ENCODE measurements at places on chromosomes 3 and 15.

- no peak for DNase-seq
Observed at GRCh38 chr15:69037977-69038376, 23.5 kb downstream of the NOX5 start.

GRCh38 chr15:82681371-82681770 is 28.3 kb downstream of the AP3B2 start:
- no peak for DNase-seq

DNA sequence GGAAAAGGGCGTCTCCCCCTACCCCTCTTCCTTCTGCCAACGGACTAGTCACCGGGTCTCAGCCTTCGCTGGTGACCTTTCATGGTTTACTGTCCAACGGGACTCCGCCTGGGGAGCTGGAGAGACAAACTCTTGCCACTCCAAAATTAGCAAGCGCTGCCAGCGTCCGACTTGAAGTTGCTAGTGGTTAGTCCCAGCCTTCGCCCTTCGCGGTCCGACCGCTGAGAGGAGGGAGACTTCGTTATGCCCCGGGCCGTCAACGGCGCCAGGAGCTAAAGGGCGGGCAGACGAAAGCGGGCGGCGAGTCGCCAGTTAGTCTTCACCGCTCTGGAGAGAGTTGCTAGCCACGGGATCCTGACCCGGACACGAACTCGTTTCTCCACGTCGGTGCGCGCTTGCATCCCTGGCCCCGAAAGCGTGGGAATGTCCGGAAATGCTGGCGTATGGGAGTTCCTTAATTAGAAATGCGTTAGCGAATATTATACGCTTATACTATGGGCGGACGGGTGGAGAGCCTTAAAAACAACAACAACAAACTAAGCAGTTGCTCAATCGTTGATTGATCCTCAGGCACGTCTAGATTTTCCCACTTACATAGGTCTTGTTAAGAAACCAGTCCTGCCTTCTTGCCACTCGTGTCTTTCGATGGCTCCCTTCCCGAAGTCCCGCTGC is 716 bp downstream of the SMC4 start:
- DNase-seq = peak; percentile 31

- DNase-seq = no peak
Observed at GRCh38 chr3:159941038-159942000, 47.3 kb upstream of the IL12A start.

DNA sequence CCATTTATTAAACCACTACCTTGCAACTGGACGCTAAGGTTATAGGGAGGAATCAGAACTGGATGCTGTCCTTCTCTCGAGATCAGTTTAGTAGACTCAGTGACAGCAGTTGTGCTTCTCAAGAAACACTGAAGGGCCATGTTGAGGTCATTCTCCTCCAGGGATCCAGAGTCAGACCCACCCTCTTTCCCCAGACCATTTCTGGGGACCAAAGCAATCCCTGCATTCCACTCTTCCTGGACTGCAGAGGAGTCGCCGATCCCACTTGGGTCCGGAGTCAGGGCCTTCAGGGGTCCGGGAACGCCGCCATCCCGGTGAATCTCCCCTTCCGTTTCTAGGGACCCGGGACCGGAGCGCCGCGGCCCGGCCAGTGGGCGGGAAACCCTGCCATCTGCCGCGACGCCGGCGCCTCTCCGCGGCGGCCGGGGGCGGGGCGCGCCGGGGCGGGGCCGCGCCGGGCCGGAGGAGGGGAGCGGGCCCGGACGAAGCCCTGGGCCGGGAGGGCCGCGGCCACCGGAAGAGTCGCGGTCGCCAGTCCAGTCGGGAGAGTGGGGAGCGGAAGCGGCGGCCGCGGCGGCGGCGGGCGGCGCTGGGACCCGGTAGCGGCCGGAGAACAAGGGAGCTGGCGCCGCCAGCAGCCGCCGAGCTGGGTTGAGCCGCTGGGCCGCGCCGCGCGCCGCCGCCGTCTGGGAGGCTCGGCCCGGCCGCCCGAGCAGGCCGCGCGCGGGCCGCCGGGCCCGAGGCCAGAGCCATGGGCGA is at the start of gene DVL3:
Gene DVL3, plus strand, starts transcription at position 493 of the 759 bp plus-strand sequence. Its CDS starts 259 bp downstream, at position 752.
- peak; percentile 45 for DNase-seq

DNA sequence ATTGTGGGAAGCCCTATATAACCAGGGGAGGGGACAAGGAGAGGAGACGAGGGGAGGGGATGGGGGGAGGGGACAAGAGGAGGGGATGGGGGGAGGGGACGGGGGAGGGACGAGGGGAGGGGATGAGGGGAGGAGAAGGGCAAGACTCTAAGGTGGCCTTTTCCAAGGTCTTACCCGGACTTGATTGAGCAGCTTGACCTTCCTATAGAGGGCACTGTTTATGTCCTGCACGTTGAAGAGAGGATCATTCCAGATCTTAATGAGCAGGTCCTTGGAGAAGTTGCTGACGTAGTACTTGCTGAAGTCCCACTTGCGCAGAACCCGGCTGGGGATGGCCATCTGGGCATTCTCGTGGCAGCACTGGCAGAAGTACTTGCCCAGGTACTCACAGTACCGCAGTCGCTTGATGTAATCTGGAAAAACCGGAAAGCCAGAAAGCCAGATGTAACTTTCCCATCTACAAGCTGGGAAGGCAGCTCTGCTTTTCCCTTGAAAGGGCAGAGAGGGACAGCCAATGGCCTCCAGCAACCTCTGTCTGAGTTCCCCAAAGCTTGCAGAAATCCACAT is 55.7 kb downstream of the RUBCN start:
- no peak for DNase-seq

- DNase-seq = no peak
Observed at GRCh38 chr3:85571835-85572234, 613.0 kb downstream of the CADM2 start.

GRCh38 chr3:119548341-119548740 is 11.1 kb downstream of the CD80 start:
- DNase-seq = no peak

GRCh38 chr15:57485869-57486268 is 105.8 kb upstream of the MYZAP start:
- DNase-seq = no peak

- DNase-seq = no peak
Observed at GRCh38 chr3:158528076-158528674, 42.8 kb upstream of the MLF1 start.

DNA sequence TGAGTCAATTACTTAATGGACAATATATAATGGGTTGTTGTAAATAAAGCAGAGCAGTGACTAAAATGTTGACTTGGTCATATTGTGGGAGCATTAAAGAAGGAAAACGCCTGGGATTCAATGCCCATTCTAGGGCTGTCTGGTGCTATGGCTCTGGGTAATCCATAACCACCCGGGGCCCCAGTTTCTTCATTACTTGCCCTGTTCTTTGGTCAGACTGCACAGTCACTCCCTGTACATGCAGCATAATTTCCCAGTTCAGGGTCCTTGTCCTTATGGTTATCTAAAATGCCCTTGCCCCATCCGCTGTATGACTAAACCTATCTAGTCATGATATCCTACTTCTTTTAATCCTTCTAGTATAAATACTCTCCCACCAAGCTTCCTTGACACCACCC is 27.5 kb upstream of the DENND4A start:
- DNase-seq = no peak

- DNase-seq = peak; percentile 7
Observed at GRCh38 chr3:106215047-106215446, 346.2 kb upstream of the CBLB start.
